NCI-H2107 (cell line): ENCODE measurements at places on chromosomes 4 and X.

- no peak for DNase-seq
These were observed 37.0 kb downstream of the GALNT7 start for GRCh38 chr4:173205656-173206055.

GRCh38 chrX:123311486-123311885 lies 127.4 kb downstream of the GRIA3 start:
- no peak for DNase-seq

DNA sequence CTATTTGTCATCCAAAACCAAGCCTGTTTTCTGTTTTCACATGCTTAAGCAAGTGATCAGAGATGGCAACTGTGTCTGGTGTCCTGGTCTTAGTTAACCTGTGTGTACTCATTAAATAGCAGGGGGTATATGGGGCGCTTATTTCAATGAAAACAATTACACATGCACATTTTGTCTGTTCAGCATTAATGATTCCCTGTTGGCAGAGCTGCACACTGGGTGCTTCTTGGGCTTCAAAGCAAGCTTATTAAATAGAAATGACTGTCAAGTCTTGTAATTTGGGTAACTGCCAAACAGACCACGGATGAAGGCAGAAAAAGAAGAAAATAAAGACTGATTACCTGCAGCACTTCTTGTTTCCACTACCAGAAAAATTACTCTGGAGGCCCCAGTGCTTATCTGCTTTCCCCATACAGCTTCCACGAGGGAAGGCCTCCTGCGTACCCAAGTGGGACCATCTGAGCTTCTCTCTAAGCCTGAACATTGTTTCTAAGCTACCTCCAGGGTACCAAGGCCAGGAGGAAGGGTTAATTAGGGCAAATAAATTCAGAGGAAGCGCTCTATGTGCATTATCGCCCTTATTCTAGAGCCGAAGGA lies 107.2 kb upstream of the TBL1X start:
- DNase-seq = no peak

DNA sequence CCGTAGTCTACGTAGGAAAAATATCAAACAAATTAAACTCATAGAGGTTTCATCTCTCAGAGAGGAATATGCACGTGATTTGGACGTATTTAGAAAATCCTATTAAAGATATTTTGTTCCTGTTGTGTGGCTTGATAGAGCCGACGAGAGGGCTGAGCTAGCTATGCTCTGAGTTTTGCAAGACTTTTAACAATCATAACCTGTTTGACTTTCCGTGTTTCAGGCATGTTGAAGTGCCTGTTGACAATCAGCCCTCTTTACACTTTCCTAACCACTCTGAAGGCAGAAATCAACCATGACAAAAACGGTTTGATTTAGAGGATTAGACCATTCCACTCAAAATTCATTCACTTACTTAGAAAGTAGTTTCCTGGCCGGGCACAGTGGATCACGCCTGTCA lies 297.3 kb downstream of the ASMT start:
- no peak for DNase-seq

DNA sequence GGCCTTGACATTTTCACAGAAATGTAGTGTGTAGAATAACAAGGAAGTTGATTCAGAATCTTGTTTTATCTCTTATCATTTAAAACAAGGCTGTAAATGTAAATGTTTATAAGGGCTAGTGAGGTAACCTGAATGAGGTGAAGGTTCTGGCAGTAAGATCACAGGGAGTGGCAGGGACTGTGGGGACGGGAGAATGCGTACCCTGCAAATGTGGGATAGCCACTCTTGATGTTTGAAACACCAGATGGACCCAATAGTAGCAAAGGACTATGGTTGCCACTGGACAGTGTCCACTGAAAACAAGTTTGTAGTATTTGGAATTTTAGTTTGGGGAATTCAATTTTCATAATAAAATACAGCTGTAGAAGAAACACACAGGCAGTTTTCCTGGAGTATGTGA lies 155.3 kb downstream of the FHIP1A start:
- no peak for DNase-seq

DNA sequence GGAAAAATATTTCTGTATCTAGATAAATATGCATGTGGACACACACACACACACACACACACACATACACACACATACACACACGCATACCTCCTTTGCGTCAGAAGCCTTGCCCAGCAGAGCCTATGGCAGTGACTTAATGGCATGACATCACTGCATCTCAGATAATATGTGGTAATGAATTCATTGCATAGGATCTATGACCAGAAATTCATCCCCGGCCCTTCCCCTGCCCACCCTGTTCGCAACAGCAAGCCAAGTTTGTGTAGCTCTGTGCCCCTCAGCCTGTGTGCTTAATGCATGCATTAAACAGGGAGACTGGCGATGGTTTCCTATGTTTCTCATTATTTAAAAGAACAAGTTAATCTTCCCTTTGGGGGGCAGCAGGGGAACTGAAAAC lies 120.7 kb downstream of the NKX6-1 start:
- no peak for DNase-seq

DNA sequence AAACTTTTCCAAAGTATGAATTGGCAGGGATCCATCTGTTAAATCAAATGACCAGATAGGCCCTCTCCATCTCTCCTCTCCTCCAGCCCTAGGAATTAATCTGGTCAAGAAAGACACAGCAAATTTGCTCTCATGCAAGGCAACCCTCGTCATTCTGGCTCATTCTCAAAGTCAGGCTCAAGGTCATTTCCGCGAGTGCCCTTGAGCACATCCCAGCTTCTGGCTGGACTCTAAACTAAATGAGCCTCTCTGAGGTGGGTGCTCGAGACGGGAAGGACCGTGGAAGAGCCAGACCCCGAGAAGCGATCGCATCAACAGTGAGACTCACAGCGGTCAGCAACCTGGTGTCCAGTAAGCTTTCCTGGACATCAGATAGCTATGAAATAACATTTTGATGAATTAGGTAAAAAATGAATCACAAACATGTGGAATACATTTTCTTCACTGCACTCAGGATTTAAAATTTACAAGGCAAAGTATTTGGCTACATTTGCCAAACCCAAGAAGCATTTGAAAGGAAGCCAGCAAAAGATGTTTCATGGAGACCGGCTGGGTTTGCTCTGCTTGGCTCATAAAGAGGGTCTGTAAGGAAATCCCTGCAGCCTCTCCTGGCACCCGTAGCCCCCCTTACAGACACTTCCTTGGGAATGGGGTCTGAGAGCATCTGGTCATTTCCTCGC lies 121.0 kb downstream of the ENPP6 start:
- DNase-seq = no peak

DNA sequence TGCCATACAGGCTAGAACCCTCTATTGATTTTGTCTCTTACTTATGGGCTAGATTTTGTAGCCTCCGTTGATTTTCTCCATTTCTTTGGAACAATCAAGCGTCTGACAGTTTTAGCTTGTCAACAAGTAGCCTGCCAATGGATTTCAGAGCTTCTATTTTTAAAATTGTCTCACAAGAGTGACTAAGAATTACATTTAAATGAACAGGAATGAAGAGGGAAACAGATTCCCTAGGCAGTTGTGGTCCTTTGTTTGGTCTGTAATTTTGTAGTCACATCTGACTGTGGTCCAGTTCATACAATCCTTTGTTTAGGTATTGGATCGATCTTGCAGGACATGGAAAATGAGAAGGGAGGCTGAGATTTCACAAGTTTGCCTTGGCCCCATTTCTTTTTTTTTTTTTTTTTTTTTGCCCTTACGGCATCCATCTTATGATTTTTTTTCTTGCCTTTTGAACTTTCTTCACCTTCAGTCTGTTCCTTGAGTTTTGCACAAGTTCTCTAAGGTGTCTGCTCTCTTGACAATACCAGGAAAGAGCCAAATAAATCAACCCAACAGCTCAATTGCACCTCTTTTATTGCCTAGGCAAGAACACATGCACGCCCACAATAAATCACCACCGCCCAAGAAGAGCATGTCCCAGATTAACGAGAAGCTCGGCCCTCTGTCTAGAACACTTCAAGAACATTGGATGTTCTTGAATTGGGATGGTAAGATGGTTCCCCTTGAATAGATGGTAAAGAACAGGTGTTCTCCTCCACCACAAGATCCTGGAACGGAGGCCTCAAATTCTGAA lies 86.5 kb upstream of the EGFL6 start:
- DNase-seq = no peak

DNA sequence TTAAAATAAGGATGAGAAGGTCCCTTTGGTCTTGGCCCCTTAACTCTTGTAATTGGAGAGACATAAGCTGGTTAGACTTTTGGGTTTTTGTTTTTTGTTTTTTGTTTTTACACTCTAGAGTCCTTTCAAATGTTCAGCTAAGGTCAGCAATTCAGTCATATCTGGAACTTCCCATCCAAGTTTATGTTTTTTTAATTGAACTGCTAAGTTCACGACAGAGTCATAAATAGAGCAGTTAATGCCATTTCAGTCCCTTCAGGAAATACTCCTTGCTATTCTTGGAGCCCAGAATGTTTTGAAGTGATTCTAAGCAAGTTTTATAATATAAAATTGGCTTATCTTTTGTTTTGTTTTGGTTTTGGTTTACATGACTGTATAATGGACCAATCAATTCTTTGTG lies 329.4 kb upstream of the PABPC4L start:
- no peak for DNase-seq

- DNase-seq = no peak
These were observed 207.8 kb upstream of the PCDH18 start for GRCh38 chr4:137740141-137740540.

GRCh38 chr4:112038861-112039260 lies 106.4 kb upstream of the FAM241A start:
- DNase-seq = no peak

DNA sequence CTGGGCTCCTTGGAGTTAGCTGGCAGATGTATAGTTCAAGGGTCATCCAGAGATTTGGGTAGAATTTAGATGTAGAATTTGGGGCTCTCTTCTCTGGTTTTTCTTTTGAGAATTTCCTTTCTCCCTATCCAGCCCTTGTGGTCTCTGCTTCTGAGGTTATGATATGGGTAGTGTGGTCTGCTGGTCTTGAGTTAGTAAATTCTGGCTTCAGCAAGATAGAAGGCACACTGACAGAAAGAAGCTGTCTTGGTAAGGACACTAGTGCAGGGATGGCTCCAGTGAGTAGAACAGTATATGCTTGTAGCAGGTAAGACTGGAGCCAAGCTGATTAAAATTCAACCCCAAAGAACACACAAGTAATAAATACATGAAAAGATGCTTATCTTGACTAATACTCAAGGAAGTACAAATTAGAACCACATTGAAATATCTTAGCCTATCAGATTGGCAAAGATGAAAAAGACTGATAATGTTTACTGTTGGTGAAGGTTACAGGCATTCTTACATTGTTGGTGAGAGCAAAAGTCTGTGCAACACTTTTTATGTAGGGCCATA lies 2.1 kb upstream of the IL9R start:
- DNase-seq = no peak
